NCI-H510A (cell line): ENCODE measurements at places on chromosomes 7 and 10.

- DNase-seq = no peak
Observed at GRCh38 chr7:132312531-132313055, 263.7 kb downstream of the PLXNA4 start.

DNA sequence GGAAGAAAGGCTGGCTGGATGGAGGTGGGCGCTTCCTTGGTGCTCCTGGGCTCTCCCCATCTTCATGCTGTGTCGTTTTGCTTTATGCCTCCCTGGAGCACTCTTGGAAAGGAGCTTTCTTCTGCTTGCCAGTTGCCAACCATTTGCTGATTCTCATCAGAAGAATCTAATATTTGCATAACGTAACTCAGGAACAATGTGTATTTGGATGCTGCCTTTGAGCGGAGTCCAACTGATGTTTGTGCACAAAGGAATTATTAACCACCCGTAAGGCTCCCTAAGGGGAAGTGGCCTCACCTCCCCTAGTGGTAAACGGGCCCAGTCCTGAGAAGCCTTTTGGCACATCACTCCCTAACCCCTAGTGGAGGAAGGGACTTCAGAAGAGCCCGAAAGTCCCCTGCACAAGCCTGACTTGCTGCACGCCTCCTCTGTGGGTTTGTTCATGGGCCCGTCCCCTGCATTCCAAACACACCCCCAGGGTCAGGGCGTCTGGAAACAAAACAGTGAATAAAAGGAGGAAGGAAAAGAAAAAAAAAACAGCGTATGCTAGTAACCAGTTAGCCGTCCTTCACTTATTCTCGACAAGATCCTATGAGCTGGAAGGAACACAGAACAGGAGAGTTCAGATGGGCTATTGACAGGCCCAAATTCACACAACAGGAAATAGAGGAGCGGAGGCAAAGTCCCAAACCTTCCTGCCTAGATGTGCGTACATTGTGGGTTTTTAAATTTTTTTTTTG is 602.2 kb downstream of the LRMDA start:
- DNase-seq = no peak

GRCh38 chr7:106050746-106051117 is 61.4 kb downstream of the SYPL1 start:
- no peak for DNase-seq

- DNase-seq = no peak
Observed at GRCh38 chr7:22771872-22772228, 44.9 kb downstream of the IL6 start.

DNA sequence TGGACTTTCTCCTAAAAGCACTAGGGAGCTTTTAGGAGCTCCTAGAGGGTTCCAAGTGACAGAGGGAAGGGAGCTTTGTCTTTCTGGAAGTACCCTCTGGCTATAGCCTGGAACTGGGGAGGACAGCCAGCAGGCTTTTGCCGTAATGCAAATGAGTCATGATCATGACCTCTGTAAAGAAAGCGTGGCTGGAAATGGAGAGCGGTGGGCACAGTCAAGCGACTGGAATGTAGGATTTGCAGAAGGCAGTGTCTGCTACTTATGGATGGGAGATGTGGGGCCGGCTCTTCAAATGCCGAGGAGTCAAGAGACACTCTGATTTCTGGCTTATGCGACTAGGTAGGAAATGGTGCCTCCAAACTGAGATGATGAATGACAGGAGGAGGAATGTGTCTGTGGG is 34.6 kb upstream of the PLPP4 start:
- DNase-seq = no peak

DNA sequence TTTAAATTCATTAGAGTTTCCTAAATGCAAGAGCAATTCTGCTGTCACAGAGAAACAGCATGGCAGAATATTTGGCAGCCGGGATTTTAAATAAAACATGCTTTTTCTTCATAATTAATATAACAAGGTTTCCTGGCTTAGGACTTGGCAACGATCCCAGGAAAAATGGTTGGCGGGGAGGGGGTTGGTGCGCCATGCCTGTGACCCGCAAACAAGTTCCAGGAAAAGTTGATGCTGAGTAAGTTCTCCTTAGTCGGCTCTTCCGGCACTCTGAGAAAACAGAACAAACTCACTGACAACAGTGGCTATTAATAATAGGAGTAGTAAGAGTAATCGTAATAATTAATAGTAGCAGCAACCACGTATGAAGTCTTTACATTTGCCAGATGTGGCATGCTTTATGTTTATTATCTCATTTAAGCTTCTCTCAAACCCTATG is 4.6 kb downstream of the HABP2 start:
- DNase-seq = no peak

DNA sequence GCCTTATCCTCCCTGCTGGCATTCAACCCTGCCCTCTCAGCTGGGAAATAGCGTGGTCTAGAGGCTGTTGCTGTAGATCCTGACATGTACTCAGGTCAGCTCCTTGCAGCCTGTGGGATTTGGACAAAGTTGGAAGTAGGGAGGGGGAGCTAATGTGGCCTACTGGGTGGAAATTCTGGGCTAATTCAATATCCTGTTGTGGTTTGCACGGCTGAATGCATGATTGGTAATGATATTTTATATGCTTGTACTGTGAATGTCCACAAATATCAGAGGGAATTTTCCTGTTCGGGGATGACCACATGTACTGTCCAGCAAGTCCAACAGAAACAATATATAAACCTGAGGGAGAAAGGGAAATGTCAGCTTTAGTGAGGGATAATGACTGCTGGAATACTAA is 22.1 kb upstream of the NPVF start:
- no peak for DNase-seq

GRCh38 chr7:154975984-154976383 is 26.9 kb downstream of the PAXIP1 start:
- DNase-seq = no peak

- DNase-seq = no peak
Observed at GRCh38 chr10:10865303-10865702, 152.4 kb upstream of the CELF2 start.

GRCh38 chr7:19749658-19750057 is 23.8 kb downstream of the TMEM196 start:
- no peak for DNase-seq

DNA sequence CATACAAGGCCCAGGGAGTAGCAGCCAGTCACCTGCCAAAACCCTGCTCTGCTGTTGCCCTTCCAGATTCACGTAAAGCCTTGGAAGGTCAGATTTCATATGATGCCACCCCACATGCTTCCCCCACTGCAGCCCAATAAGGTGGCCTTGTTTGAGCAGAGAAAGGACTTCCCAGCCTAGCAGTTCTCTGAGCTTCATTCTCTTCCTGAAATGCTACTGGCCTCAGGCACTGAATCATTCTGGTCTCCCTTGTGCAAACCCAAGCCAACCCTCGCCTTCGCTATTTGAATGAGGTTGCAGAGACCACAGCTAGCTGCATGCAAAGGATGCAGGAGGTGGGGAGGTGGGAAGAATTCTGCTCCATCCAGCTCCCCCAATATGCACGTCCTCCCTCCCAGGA is 60.3 kb upstream of the PLXNA4 start:
- DNase-seq = no peak

DNA sequence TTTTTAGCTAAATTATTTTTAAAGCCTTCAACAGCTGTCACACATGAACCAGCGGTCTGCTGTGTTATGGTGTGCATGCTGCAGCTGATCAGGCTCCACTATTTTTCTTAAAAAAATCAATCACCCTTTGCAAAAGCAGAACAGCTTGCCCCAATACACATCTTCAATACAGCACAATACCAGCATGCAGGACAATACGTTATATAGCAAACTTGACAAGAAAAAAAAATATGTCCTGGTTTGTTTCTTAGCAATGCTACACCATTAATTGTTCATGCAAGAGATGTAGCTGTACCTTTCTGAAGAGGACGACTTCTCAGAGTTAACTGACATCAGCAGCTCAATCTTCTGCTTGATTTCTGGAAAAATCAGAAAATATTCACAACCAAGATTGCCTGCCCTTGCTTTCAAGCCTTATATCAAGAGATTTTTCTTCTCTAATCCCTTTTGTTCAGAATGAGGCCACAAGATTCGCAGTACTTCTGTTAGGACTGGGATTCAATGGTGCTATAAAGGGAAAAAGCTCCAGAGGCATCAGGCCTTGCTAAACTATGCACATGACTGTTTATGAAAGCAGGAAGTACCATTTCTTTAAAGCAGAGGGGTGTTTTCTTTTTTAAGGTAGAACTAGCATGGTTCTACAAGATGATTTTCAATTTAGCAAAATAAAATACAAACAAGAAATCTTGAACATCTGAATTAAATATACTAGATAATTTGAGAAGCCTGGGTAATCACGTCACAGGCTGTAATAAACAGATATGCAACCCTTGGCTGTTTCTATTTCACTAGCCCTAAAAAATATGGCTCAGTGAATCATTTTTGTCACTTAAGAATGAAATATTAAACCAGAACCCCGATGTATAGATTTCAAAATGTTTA is 120.0 kb downstream of the SRPK2 start:
- no peak for DNase-seq

- DNase-seq = no peak
Observed at GRCh38 chr10:73902351-73902750, 8.6 kb upstream of the PLAU start.

DNA sequence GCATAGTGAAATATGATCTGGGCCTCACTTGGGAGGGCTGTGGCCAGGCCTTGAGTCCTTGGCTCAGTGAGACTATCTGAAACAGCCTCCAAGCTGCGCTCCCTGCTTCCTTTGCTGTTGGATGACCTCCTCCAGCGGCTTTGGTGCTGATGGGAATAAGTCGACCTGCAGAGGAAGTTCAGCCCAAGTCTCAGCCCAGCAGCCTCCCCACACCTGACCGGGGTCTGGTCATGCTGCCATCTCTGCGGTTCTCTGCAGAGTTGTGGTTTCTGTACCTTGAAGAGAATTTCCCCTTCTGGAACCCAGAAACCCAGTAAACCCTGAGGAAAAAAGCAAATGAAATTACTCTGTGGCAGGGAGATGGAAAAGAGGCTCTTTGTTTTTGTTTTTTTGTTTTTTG is 4.6 kb upstream of the RBAK start:
- no peak for DNase-seq

GRCh38 chr7:78438433-78438832 is 639.9 kb downstream of the PHTF2 start:
- no peak for DNase-seq

- DNase-seq = no peak
Observed at GRCh38 chr10:3588346-3588745, 196.7 kb downstream of the KLF6 start.

GRCh38 chr10:129641982-129642381 is 174.9 kb downstream of the MGMT start:
- no peak for DNase-seq

- DNase-seq = no peak
Observed at GRCh38 chr7:149476791-149477190, 15.9 kb upstream of the ZNF777 start.

GRCh38 chr7:107754642-107755041 is 10.7 kb downstream of the CBLL1 start:
- DNase-seq = no peak

DNA sequence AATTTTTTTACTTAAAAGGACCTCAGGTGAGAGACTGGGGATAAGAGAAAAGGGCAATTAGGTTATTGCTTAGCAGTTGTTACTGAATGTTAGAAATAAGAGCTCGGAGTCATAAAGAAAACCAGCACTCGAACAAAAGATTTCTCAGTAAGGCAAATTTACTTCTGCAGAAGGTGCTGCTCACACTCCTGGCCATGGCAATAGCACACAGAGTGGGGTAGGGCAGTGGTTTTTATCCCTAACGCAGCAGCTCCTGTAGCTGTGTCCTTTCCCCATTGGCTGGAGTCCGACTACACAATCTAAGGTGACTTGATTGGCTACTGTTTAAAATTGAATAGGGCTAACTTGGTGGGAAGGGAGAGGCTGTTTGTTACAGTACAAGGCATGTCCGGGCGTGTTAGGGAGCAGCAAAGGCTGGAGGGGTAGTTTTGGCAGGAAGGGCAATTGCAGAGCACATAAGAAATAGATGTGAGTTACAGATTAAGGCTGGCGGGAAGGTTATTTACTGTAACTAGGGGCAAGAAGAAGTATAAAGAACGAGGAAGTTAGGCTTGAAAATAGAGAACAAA is 112.1 kb downstream of the AKR1D1 start:
- no peak for DNase-seq

GRCh38 chr10:11179516-11180105 is 161.9 kb downstream of the CELF2 start:
- DNase-seq = no peak

- DNase-seq = no peak
Observed at GRCh38 chr10:129099992-129100391, 367.0 kb upstream of the MGMT start.

- no peak for DNase-seq
Observed at GRCh38 chr10:47282657-47283018, 17.4 kb upstream of the GDF10 start.

- no peak for DNase-seq
Observed at GRCh38 chr7:99108613-99109012, 35.3 kb downstream of the SMURF1 start.

GRCh38 chr10:21087476-21087875 is 190.4 kb upstream of the NEBL start:
- no peak for DNase-seq

DNA sequence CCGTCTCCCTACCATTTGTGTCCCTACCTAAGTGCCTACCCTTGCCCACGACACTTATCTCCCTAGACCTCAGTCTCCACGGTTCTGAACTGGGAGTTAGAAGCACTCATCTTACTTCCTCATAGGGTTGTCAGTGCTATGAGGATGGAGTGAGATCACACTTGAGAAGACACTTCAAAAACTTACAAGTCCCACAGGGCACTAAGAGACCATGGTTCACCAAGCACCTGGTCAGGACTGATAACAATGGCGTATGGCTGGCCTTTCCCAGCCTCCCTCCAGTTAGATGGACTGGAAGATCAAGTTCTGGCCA is 43.2 kb downstream of the KCNMA1 start:
- DNase-seq = no peak

- DNase-seq = no peak
Observed at GRCh38 chr7:2299131-2299829, 15.0 kb downstream of the SNX8 start.

DNA sequence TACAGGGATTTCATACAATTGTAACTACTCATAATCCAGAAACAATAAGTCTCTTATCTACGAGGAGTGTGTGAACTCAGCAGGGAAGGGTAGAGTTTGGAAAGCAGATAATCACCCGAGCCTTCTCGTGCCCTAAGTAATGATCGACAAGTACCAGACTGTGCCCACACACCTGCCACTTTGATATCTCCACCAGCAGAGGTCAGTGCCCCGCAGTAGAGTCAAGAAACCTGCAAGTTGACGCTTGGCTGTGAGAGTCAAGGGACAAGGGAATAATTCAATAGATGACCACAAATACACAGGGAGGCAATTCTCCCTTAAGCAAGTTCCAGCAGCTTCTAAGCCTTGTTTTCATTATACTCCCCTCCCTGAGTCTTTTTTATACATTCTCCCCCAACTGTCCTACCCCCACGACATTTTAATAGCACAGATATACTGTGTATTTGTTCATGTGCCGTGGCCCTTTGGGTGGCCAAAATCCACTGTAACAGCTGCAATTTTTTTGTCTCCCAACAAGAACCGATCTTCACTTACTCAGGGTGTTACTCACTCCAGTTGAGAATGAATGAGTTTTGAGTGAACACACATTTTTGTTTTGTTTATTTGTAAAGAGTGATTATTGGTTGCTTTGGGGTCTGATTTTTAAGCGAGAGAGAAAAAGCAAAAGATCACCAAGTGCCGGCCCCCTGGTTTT is 106.9 kb upstream of the RHEB start:
- DNase-seq = no peak
